ENCODE measurements at places on chromosomes 12 and 14.
A peak's percentile ranks its signal among the peaks of the same experiment; 100 is the strongest.

DNA sequence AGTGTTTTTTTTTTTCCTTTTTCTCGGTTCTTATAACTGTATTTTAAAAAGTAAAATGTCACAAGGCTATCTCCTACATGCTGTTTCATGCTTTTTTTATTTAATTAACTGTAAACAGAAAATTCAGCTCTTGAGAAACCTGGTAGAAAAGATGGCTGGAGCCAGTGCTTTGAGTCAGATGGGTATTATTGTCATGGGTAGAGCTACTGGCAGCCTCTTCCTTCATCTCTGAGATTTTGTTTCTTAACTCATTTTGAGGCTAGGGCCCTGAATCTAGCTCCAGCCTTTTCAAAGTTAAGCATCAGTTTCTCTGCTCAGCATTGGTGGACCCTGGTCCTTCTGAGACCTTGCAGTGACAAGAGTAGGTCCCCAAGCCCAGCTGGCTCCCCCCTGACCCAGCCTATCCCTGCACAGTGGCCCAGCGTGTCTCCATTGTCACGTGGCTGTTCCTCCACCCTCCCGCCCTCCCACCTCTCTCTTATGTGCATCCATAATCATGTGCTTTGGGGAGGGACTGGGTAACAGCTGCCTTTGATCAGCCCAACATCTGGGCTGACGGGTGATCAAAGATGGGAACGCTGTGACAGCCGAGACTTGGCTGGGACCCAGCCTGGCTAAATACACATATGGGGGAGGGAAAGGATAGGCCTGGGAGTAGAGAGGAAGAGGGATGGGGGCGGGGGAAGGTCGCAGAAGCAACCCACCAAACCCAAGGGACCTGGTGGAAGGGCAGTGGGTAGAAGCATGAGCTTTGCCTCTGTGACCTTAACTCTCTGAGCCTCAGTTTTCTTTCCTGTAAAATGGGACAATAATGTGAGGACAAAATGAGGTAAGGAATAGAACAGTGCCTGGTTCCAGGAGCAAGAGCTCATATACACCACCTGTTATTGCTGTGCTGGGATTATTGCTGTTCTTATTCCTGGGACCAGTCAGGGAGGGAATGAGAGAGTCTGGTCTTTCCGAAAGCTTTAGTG, 24.4 kb upstream of the RBM19 start:
- no peak for DNase-seq

- DNase-seq, result no peak
Measured at GRCh38 chr12:91454179-91454578, 271.6 kb upstream of the DCN start.

DNA sequence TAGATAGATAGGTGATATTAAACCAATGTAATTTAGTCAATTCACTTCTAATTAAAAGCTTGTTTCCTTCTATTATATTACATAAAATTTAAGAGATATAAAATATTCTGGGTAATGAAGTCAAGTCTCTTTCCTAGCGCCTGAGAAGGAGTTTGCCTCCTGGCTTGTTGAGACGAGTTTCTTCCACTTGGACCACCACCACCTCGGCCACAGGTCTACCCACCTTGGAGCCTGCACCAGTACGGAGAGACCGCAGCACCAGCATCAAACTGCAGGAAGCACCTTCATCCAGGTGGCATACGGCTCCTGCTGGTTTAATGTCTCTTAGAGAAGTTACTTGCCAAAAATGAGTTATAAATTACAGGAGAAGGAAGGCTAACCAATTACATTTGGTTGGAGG, 79.0 kb upstream of the SLCO1C1 start:
- no peak for DNase-seq

DNA sequence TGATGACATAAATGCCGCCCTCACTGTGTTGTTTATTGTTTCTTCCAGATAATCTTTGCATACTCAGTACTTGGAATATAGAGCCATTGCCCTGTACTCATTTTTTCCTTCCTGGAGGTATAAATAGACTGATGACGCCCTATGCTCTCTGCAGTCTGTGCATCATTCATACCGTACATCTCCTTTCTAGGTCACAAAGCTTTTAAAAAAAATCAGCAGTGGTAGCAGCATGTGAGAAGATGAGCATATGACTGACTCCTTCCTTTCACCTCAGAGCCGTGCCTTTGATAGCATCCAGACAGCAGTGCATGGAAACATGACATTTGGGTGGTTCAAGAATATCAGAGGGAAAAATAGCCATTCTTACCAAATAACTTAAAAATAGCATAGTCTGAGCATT, 77.3 kb downstream of the PDE3A start:
- DNase-seq, result no peak

- no peak for DNase-seq
Measured at GRCh38 chr12:114481200-114481535, 75.2 kb upstream of the TBX5 start.

GRCh38 chr14:100788517-100788916, 37.4 kb upstream of the MEG3 start:
- no peak for DNase-seq

- no peak for DNase-seq
Measured at GRCh38 chr12:119301379-119301778, 33.1 kb upstream of the CCDC60 start.

DNA sequence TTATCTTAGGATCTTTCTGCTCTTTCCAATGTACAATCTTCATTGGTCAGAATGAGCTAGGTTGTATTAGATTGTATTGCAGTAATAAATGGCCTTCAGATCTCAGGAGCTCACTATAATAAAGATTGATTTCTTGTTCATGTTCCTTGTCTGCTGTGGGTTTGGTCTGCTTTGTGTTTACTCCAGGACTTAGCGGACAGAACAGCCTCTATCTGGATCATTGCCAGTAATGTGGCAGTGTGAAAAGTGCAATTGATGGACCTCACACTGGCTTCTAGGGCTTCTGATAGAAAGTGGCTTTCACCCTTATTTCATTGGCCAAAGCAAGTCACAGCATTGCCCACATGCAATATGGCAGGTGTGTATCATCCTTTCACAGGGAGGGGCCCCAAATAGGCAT, 81.2 kb downstream of the BTG1 start:
- DNase-seq, result no peak

- DNase-seq, result no peak
Measured at GRCh38 chr14:51877810-51878209, 17.4 kb downstream of the GNG2 start.

DNA sequence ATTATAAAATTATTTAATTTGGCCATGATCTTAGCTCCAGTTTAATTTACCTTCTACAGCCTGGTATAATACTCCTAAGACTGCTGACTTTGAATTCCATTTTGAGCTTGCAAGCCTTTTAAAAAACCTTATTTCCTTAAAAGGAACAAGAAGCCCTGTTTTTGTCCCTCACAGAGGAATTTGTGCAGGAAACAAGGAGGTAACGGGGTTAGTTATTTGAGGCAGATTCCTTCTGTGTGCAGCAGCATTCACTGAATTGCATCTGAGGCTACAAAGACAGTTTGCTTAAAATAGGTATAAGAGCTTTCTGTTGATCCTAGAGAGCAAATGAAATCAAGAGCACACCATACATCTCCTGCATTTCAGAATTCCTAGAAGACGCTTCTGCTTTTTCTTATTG, 403.3 kb upstream of the PRICKLE1 start:
- no peak for DNase-seq

DNA sequence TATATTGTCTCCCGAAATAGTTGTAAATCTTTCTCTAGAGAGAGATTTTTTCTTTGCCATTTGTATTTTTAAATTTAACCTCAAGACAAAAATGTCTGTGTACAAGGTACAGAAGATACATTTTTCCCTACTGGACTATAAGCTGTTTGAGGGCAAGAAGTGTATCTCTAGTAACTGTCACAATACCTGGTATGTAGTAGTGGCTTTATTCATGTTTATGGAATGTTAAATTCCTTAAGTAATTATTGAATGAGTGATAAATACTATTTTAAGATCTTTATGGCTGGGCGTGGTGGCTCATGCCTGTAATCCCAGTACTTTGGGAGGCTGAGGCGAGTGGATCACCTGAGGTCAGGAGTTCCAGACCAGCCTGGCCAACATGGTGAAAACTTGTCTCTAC, 24.4 kb upstream of the CDK17 start:
- DNase-seq, result no peak

GRCh38 chr12:109513051-109513450, 35.6 kb downstream of the UBE3B start:
- DNase-seq, result no peak

GRCh38 chr14:93023039-93023438, 92.7 kb downstream of the ITPK1 start:
- DNase-seq, result no peak

- DNase-seq, result peak; percentile 65
Measured at GRCh38 chr12:52082988-52083637, 3.6 kb downstream of the SMIM41 start.

DNA sequence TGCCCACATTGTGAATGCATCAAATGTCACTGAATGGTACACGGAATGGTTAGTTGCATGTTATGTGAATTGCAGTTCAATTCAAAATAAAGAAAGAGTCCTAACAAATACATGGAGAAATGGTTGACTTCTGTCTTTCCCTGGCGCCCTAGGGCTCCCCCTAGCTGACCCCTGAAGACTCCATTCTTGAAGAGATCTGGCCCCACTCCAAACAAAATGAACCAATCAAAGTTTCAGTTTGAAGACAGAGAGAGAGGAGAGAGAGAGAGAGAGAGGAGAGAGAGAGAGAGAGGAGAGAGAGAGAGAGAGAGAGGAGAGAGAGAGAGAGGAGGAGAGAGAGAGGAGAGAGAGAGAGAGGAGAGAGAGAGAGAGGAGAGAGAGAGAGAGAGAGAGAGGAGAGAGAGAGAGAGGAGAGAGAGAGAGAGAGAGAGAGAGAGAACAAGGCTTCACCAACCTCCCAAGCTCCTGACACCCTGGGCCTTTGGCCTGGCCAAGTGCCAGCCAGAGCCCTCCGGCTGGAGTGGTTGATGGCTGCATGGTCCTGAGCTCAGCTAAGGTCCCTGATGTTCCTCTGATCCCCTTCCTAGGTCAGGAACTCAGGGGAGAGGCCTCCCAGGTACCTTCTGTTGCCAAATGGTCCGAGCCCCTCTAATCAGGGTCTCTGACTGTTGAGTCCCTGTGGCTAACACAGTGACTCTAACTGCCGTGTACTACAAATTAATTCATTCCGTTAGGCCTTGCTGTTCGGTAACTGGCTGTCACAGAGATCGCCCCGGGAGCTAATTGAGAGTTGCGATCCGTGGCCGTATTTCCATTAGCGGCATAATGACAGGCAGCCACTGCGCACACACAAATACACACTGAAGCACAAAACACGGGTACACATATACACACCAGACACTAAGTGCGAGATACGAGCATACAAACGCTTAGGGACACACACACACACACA, 188.8 kb downstream of the ESRRB start:
- DNase-seq, result no peak

DNA sequence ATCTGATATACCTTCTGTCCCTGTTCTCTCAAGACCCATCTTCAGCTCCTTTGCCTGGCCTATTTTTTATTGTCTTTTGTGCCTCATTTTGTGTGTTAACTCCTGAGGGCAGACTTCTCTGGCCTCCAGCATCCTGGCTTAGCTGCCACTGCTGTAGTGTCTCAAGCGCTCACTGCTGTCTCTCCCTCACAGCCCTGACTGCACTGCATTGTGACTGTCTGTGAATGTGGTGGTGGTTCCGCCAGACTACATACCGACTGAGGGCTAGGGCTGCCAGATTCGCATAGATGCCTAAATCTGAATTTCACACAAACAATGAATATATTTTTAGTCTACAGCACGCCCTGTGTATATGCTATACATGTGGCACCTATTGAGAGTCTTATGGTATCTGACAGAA, 1088.9 kb upstream of the TMEM132C start:
- no peak for DNase-seq

DNA sequence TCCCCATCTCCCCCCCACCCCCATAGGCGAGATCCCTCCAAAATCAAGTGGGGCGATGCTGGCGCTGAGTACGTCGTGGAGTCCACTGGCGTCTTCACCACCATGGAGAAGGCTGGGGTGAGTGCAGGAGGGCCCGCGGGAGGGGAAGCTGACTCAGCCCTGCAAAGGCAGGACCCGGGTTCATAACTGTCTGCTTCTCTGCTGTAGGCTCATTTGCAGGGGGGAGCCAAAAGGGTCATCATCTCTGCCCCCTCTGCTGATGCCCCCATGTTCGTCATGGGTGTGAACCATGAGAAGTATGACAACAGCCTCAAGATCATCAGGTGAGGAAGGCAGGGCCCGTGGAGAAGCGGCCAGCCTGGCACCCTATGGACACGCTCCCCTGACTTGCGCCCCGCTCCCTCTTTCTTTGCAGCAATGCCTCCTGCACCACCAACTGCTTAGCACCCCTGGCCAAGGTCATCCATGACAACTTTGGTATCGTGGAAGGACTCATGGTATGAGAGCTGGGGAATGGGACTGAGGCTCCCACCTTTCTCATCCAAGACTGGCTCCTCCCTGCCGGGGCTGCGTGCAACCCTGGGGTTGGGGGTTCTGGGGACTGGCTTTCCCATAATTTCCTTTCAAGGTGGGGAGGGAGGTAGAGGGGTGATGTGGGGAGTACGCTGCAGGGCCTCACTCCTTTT, 2.7 kb downstream of the GAPDH start:
- no peak for DNase-seq

- no peak for DNase-seq
Measured at GRCh38 chr12:32151086-32151485, 44.4 kb downstream of the BICD1 start.

GRCh38 chr12:11732023-11732422, 82.5 kb downstream of the ETV6 start:
- no peak for DNase-seq

GRCh38 chr12:93889516-93890212, 212.5 kb downstream of the CRADD start:
- DNase-seq, result no peak

GRCh38 chr12:69022674-69023073, 89.7 kb upstream of the CPM start:
- no peak for DNase-seq

GRCh38 chr12:120925740-120926563, 21.8 kb upstream of the SPPL3 start:
- no peak for DNase-seq

DNA sequence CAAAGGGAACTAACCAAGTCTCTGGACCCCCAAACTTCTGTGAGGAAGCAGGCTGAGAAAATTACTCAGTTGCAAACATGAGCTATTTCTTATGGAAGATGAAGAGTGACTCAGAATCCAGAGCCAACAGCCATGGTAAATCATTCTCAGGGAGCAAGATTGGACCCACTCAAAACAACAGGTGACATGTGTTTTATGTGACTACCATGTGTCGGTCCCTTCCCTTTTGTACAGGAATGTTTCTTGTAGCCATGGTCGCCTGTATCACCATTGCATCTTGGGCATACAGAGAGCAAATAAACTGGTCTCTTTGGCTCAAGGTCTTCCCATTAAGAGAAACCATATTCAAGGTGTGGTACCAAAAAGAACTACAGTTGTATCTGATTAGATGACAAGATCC, 75.4 kb upstream of the COCH start:
- DNase-seq, result no peak

GRCh38 chr14:73248108-73248868, 11.0 kb downstream of the PAPLN start:
- no peak for DNase-seq

DNA sequence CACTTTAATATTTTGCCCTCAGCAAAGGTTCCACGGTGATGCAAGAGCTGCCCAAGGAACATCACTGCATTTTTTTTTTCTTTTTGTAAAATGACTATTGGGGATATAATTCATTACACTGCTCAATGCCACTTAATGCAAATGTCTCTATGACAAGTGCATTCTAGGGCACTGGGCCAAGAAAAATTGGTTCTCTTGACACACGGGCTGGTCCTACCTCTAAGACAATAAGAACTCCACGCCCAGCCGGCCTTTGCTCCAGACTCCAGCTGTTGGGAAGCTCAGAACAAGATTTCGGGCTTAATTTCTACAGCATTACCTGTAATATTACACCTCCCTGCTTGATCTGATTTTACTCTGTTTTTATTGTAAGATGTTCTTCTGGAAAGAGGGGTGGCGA, 48.8 kb upstream of the VRK1 start:
- DNase-seq, result no peak
